Stomach (tissue), 19 donors: ENCODE measurements at places on chromosomes 11 and 22. TPM values are rescaled to one million over a fixed set of nuclear protein-coding genes. Genes with fewer than 3 reads are reported as not detected.

Gene GAL3ST3
- polyA plus RNA-seq = not detected

Gene PRG2
- polyA plus RNA-seq = not detected

- H3K36me3 ChIP-seq = no peaks in the 10 kb centered on the region
- DNase-seq = peak; percentile 12
- H3K27me3 ChIP-seq = no peaks in the 10 kb centered on the region
- no peak overlapping the region for H3K4me3 ChIP-seq
Measured at GRCh38 chr11:104043142-104043541, 6.7 kb downstream of the DDI1 start.

Gene APOL3
- polyA plus RNA-seq = 20.1 TPM

Gene CCDC188
- 0.10 TPM for polyA plus RNA-seq

Gene KRTAP5-1
- not detected for polyA plus RNA-seq

- peak overlapping the region; percentile 10 for H3K27ac ChIP-seq
- no peak for DNase-seq
- no peaks in the 10 kb centered on the region for H3K27me3 ChIP-seq
- H3K4me1 ChIP-seq = peaks cover 29% of the 10 kb centered on the region
- no peak overlapping the region for H3K4me3 ChIP-seq
Measured at GRCh38 chr11:102429226-102429625, 23.3 kb downstream of the TMEM123 start.

Gene CRYBB3
- not detected for polyA plus RNA-seq
